ENCODE measurements at places on chromosomes 3 and 15.

DNA sequence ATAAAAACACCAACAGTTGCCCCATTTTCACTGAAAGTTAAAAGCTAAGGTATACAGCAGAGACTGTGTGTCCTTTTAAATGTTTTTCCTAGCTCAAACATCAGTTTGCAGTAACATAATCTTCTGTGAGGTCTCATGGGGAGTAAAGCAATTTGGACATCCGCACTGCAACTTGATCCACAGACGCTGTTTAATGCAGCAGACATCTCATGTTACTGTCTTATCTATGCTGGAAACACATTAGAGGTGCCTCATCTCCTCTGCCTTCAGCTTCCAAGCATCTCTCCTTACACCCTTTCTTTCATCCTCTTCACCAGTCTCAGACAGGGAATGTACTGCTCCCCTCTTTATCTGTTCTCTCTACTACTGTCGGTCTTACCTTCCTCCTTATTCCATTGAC, 53.7 kb upstream of the ATP11B start:
- no peak for DNase-seq

DNA sequence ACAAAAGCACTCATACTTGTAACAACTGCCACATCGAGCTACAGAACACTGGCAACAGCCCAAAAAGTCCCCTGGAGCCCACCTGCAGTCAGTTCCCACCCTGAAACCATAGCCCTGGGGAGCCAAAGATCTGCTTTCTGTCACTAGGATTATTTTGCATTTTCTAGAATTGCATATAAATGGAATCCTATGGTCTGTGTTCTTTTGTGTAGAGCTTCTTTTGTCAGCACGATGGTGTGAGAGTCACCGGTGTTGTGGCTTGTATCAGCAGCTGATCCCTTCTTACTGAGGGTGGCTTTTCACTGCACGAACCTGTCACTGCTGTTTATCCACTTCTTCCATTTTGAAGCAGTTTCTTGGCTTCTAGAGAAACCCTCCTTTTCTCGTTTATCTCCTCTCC, 60.1 kb upstream of the PRR23E start:
- DNase-seq = no peak

DNA sequence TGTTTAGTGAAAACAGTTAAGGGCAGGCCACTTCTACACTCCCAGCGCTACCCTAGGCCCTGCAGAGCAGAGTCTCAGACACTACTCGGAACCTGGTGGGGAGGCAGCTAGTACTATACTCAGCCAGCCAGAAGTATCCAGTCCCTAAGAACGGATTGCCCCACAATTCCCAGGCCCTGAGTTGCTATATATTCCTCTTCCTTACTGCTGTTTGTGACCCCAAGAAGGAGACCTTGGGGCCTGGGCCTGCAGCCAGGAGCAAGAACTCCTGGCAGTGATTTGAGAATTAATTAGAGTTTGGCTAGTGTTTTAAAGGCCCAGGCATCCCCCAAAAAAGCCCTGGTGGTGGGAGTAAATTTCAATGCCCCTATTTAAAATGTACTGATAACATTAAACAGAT, 87.7 kb downstream of the RBPMS2 start:
- no peak for DNase-seq

DNA sequence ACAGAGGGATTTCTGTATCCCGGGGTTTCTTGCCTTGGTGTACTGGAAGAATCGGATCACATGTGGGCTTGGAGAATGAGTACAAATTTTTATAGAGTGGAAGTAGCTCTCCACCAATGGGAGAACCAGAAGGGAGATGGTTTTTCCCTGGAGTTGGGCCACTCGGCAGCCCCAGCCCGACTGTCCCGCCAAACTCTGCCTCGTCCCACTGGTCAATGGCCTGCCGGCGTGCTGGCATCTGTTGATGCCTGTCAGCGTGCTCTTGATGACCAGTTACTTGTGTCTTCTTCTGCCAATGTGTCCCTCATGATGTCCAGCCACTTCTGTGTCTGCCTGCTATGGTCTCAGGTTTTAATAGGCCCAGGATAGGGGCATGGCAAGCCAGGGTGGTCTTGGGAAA, 100.5 kb downstream of the CFAP44 start:
- no peak for DNase-seq

GRCh38 chr3:116056280-116056679, 389.0 kb downstream of the LSAMP start:
- DNase-seq = no peak
